ENCODE measurements at places on chromosomes 12 and 14.

DNA sequence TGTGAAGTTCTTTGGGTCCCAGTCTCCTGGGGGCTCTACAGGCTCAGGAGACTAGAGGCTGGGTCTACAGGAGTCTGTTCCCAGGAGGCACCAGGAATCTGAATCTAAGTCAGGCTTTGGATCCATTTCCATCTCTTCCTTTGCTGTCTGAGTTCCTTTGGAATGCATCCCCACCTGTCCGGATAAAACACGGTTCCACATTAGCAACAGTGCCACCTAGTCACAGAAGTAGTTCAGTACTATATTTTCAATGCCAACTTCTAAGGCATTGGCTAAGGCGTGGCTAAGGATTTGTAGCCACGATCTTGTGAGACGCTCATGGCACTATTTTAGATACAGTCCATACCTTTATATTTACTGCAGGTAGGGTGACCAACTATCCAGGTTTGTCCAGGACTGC, 15.1 kb downstream of the ZC2HC1C start:
- DNase-seq = no peak

GRCh38 chr14:73824127-73824526, 27.5 kb upstream of the PTGR2 start:
- no peak for DNase-seq

GRCh38 chr12:109679501-109680263, 33.9 kb upstream of the FAM222A start:
- no peak for DNase-seq

DNA sequence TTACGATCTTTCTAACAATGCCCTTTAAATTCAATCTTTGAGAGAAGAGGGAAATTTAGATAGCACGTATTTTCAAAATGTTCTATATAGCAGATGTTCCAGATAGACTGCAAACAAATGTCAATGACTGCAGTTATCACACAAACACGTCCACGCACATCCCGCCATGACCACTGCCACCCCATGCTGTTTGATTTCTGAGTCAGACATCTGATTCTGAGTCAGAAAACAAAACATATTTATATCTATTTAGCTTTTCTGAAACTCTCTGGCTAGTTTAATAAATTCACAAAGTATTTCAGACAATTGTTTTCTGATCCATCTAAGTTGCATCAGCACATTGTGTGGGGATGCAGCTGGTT, 105.9 kb upstream of the BCAT1 start:
- peak; percentile 30 for DNase-seq

DNA sequence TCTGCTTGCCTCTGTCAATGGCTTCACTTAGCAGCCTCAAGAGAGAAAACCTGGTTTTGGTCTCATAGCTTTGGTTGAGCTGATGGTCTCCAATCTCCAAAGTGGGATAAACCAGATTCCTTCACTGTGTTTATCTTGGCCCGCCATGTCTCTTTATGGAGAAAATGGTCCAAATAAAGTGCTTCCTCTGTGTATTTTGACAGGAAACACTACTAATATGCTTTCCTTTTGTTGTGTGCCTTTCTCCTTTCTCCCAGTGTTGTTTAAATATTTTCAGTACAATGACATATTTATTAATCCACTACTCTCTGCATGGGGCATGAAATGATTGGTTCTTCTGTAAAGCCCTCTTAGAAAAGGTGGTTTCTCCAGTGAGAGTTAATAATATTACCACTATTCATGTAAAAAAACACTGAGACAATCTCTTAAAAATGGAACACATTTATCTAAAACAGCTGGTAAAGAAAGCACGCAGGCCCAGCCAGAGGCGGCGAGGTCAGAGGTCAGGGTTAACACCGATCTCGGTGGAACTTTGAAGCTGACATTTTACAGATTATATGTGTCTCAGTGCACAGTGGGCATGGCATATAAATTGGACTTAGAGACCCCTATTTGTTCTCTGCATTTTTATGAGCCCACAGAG, 24.2 kb downstream of the TMEM30B start:
- DNase-seq = no peak

- no peak for DNase-seq
These were observed 1.3 kb upstream of the FLVCR2 start for GRCh38 chr14:75577090-75577489.

DNA sequence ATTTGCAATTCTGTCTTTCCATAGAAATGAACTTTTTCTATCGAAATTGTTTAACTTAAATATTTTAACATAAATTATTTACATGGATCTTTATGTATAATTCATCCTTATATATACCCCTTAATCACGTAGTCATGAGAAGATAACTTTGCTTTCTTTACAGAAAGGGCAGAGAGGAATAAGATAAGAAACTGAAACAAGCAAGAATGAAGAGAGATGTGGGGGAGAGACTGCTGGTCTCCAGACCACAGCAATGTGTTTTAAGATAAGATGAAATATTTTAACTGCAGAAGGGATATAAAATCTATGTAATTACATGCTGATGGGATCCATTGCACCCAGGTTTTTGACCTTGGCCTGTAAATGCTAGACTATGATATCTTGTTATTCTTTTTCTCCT, 34.7 kb upstream of the DNM1L start:
- DNase-seq = no peak

GRCh38 chr14:69861025-69861569, 18.1 kb upstream of the SMOC1 start:
- no peak for DNase-seq

GRCh38 chr14:89190765-89191513, 226.1 kb downstream of the FOXN3 start:
- no peak for DNase-seq

GRCh38 chr14:75917946-75918335, 63.9 kb downstream of the TGFB3 start:
- no peak for DNase-seq

DNA sequence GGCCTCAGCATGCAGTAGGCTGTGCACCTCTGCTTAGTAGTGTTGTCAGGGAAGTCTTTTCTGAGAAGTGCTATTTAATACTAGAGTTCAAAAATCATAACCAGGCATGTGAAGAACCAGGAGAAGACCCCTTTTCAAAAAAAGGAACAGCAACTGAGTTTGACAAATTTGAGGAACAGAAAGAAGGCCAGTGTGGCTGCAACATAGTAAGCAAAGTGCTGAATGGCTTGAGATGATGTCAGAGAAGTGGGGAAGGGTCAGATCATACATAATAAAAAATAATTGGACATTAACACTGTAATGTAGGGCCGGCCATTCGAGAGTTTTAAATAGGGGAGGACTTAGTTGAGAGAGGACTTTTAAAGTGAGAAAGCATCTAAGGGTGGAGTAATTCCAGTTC, 11.1 kb upstream of the CNTN1 start:
- no peak for DNase-seq

- DNase-seq = no peak
These were observed 95.1 kb downstream of the UNC79 start for GRCh38 chr14:93525696-93526451.

- DNase-seq = no peak
These were observed 19.7 kb upstream of the BEGAIN start for GRCh38 chr14:100606687-100607610.

DNA sequence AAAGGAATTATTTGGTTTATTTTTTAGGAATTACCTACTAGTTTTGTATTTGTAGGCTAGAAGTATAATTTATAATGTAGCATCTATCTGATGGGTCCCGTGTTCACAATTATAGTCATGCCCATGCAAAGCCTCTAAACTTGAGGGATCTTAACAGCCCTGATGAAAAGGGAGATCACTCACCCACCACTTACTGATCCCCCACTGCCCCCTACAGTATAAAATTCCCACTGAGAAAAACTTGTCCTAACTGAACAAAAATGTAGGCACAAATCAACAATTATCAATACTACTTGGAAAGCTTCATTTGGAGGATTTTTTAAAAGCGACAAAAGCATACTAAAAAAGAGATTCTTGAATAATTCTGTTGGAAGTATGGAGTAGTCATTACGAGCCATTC, 21.0 kb downstream of the WIF1 start:
- DNase-seq = no peak

- DNase-seq = no peak
These were observed 80.8 kb downstream of the MNAT1 start for GRCh38 chr14:60815371-60815770.

DNA sequence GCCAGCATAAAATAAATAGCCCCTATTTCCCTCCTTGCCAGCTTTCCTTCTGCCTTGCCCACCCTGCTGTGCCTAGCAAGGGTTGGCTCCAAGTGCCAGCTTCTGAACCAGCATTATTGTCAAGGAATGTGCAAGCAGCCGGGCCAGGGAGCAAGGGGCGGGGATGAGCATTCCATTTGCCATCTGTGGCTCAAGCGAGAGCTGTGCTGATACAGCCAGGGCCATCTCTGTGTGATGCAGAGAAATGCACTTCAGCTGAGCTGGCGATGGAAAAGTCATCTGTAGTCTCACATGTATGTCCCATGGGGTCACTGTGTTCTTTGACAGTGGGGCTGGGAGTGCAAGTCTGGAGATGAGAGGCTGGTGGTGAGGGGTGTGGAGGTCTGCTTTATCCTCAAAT, 137.3 kb downstream of the SUDS3 start:
- DNase-seq = no peak

DNA sequence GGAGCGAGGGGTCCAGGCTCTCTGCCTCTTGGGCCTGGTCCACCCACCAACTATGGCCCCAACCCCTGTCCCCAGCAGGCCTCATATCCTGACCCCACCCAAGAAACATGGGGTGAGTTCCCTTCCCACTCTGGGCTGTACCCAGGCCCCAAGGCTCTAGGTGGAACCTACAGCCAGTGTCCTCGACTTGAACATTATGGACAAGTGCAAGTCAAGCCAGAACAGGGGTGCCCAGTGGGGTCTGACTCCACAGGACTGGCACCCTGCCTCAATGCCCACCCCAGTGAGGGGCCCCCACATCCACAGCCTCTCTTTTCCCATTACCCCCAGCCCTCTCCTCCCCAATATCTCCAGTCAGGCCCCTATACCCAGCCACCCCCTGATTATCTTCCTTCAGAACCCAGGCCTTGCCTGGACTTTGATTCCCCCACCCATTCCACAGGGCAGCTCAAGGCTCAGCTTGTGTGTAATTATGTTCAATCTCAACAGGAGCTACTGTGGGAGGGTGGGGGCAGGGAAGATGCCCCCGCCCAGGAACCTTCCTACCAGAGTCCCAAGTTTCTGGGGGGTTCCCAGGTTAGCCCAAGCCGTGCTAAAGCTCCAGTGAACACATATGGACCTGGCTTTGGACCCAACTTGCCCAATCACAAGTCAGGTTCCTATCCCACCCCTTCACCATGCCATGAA, 8.6 kb downstream of the ARHGAP9 start:
- no peak for DNase-seq

DNA sequence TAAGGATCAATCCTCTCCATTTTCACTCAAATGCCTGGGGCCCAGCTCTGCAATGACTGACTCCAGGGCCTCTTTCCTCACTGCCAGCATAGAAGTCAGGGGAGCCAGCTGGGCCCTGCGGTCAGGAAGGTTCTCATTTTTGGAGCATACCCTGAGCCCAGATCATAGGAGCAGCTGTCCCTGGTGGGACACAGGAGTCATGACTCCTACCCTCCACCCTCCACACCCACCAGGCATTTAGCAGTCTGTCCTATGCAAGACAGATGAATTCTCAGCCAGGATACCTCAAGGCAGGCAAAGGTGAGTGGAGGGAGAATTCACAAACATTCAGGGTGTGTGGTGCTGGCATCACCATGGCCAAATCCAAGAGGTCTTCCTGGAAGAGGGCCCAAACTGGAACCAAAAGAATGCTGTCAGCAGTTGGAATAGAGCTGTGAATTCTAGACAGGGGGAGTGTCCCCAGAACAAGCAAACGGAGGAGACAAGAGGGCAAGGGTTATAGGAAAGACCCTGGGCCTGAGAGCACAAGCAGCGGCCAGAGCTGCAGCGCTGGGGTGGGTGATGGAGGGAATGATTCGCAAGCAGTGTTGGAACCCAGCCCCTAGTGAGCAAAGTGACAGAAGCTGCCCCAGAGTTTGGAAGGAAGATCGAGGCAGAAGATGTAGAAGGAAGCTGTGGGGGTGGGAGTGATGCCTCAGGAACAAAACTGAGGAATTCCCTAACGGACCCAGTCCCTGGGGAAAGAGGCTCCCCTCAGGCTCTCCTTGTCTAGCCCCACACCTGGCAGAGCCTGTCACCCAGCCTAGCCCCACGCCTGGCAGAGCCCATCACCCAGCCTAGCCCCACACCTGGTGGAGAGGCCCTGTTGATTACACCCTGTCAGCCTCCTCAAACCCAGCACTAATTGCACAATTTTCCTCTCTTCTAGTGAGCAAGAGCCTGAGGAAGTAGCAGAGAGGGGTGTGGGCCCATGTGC, 4.5 kb upstream of the REM2 start:
- DNase-seq = no peak

- no peak for DNase-seq
These were observed 720.9 kb upstream of the TBX3 start for GRCh38 chr12:115404761-115405470.

Data from activated CD8-positive, alpha-beta memory T cell treated with anti-CD3 and anti-CD28 coated beads for 4 hours (primary cell).